Kidney tubule cell (primary cell): ENCODE measurements at places on chromosomes 5 and 9.
A peak's percentile ranks its signal among the peaks of the same experiment; 100 is the strongest.

DNA sequence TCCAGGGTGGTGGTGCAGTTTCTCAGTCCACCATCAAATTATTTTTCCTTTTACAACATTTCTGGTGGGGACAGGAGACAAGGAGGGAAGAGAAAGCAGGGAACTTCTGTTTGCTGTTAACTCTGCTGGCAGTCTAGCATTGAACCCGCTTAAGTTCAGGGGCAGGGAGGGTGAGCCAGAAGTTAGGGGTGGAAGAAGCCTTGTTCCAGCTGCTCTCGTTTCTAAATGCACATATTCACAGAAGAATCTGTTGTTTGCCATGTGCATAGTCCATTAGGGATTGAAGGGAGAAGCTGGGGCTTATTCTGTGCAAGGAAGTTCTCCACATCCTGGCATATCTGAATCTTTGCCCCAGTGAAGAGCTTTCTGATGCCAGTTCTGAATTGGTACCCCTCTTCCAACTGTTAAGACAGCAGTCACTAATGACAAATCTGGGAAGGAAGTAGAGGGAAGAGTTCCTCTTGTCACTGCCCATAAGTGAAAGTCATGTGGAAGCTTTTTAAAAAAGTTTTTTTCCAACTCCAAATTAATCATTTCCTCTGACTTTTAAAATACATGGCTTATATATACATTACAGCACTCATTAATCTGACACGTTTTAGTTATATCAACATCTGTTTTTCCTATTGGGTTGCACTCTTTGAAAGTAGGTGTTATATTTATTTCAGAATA is 32.6 kb upstream of the ACOT12 start:
- no peak for DNase-seq

DNA sequence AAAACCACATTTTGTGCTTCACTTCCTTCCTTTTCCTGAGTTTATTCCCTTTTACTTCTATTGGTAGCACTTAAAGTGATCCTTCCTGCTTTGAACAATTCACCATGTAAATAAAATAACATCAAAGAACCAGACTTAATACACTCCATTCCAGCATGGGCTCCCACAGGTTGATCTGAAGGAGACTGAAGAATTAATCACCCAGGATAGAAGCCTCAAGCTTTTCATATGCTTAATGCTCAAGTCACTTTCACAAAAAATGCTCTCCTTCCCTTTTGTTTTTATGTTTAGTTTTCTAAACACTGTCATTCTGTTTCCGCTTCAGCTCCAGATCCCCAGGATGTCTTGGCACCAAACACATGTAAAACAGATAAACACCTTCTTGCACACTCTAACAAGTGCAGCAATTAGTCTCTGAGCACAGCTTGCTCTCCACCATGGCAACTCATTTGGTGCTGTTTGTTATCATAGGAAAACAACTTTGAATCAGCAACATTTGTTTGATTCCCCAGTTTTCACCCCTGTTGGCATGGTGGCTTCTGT is 37.0 kb downstream of the DMRTA1 start:
- DNase-seq = no peak

- peak; percentile 40 for DNase-seq
These were observed 146.5 kb downstream of the FANCC start for GRCh38 chr9:95171001-95171400.

GRCh38 chr5:59547731-59548130 is 345.8 kb downstream of the PDE4D start:
- DNase-seq = peak; percentile 45

DNA sequence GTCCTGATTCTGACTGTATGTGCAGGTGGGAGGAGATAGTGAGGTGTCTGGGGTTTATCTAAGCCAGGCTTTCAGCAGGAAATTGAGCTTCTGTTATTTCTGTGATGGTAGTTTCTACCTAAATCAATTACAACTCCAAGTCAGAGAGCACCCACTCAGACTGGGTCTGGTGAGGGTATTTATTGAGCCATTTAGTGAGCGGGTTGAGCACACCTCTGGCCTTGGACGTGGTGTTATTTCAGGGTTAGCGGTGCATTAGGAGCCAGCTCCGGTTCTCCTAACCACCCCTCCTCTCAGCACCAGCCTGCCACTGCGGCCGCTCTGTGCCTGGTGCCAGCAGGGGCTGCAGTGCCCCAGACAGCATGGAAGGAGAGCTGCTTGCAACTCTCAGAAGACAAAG is 238.9 kb downstream of the CACNA1B start:
- no peak for DNase-seq

DNA sequence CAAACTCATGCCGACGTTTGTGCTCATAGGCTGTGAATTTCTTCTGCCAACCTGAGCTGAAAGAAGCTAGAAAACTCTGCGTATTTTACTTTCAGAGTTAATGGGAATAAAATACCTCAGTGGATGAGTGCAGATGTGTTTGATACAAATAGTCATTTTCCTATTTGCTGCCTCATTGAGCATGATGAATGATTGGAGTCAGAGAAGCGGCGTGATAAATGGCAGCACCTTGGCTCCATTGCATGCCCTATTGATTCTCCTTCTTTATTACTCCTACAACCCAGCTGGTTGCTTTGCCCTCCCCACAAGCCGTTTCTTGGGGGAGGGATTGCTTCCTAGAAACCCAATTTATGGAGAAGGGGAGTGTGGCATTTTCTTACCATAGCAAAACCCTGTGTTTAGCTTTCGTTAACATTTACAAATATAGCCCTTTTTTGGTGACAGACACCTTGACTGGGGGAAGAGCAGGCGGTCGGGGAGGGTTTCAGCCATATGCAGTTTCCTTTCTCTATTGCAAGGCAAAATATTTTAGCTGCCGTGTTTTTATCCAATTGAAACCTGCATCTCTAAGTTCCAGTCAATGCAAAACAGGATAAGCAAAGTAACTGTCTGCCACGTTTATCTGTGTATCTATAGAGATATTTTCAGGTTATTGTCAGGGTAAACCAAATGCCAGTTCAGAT is 93.1 kb upstream of the TBCA start:
- DNase-seq = peak; percentile 23

DNA sequence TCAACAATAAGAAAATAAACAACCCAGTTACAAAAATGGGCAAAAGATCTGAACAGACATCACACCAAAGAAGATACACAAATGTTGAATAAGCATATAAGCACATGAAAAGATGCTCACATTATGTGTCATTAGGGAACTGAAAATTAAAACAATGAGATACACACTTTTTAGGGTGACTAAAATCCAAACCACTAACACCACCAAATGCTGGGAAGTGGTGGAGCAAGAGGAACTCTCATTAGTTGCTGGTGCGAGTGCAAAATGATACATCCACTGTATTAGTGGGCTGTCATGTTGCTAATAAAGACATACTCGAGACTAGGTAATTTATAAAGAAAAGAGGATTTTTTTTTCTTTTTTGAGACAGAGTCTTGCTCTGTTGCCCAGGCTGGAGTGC is 329.1 kb downstream of the TMEM38B start:
- DNase-seq = no peak

DNA sequence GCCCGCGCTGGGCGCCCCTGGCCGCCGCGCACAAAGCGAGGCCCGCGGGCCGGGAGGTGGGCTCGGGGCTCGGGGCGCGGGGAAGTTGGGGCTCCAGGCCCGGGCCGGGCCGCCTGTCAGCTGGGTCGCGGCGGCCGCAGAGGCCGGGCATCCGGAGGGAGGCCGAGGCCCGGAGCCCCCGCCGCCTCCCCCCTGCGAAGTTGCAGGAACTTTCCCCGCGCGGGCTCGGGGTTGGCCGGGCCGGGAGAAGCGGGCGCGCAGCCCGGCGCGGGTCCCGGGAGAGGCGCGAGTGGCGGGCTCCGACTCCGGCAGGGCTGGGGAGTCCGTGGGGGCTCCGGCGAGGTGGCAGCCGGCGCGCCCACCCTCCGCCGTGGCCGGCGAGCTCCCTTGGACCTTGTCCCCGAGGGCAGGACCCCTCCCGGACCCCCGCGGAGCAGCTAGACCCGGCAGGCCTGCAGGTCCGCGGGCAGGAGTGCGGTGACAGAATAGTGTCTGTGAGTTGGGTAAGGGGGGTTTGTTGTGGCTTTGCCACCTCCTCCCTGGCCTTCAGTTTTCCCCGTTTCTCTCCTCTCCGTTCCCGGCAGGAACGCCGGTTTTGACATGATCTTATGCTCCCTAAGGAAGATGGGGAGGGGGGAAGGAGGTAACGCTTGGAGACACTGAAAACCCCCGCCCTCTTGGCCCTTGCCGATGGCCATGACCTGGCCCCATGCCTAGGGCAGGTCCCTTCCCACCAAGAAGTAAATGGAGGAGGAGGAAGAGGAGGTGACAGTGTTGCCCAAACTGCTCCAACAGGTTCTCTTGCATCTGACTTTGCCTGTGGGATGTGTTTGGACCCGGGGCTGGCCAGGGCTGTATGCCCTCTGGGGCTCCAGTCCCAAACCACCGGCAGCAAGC is 942 bp downstream of the PHF2 start:
- peak; percentile 20 for DNase-seq

DNA sequence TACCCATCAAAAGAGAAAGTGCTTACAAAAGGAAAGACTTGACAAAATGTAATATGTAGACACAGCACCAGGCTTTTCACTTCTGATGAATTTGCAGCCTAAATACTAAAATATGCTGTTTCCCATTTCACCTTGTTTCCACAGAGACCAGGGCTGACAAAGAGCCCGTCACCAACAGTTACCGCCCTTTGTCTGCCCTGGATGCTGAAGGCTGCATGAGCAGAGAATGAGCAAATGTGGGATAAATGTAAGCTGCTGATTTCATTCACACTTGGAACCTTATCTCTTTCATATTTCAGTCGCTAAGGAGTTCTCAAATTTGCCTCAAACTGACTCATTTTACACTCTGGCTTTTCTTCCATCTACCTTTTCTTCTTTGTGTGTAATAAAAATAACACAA is 213.9 kb downstream of the TMEM167A start:
- no peak for DNase-seq

DNA sequence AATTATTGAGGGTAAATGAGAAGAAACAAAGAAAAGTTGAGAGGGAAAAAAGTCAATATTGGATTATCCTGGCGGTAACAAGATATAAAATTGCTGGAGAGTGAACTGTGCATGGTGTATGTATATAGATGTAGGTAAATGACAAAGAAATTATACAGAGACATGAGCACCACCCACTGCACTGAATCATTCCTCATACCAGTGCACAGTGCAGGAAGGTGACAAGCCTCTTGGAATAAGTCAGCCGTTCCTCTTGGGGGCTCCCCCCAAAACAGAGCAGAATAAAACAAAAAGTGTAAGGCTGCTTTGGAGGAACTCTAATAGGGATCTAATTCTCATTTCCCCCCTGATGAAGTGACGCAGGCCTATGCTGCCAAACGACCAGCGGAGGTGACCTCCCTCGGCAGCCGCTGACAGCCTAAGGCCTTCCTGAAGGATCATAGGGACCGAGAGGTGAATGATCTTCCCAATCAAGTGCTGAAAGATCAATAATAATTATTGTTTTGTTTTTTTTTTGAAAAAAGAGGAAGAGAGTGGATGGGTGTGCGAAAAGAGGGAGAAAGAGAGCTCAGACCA is 245.0 kb downstream of the PSAT1 start:
- DNase-seq = peak; percentile 57

DNA sequence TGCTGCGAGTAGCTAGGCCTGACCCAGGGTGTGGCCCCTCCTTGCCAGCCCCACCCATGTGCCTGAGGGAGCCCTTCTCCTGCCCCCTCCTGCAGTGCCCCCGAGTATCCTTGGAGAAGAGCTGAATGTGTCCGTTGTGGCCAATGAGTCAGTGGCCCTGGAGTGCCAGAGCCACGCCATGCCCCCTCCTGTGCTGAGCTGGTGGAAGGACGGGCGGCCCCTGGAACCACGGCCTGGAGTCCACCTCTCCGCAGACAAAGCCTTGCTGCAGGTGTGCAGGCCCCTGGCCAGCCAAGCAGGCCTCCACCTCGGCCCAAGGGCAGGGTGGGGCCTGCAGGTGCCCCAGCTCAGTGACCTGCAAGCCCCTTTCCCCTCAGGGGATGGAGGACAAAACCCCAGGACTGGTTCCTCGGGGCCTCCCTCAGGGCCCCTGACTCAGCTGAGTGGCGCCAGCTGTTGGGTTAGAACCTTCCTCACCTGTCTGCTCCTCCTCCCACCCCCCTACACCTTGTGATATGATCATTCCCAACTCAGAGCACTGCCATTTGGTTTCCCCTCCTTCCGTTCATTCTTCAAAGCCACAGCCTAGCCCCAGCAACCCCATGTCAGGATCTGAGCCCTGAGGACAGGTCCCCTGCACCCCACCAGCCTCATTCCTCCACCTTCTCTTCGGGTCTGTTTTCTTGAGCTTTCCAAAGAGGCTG is 80.0 kb upstream of the ASS1 start:
- no peak for DNase-seq

DNA sequence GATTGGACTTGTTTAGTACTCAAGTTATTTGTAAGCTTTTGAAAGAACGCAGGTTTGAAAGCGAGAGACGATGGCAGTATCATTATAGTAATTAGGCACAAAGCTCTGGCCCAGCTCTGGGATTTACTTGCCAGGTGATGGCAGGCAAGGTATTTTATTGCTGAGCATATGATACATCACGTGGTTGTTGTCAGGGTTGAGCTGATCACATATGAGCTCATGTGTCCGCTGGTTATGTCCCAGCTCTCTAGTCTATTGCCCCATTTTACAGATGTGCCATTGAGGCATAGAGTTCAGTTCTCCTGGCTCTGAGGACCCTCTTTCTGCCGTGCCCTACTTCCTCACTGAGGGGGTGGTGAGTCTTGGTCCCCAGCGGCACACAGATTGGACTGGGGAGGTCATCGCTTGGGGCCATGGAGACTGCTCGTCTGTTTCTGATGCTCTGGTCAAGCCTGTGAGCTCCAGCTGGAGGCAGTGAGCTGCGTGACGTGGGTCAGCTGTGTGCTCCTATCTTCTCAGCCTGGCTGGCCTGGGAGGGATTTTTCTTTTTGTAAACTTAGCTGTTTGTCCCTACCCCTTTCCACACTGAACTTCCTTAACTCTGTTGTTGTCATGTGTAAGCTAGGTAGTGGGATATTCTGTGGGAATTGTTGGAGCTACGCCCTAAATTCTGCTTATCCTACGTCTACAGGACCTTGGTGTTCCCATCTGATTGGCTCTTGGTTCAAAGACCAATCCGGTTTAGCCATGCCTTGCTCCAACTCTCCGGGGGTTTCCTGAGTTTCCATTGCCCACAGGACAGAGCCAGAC is 2.2 kb downstream of the NXNL2 start:
- DNase-seq = peak; percentile 100

GRCh38 chr9:137028263-137029057 is 423 bp upstream of the ABCA2 start:
- peak; percentile 59 for DNase-seq

DNA sequence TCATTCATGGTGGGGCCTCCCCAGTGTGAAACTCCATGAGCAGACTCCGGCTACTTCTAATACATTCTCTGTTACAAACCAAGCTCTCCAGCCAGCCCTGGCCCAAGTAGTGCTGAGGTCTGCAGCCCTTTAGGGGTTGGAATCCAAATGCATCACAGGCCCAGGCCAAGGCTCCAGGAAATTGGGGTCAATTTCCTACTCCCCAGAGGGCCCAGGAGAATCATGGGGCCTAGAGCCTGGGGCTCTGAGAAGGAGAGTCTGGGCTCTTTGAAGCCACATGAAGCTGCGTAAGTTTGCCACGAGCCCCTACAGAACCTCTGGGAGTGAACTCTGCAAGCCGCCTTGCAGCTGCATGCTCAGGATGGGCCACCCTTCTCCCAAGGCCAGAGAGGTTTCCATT is 206.4 kb downstream of the PAPPA start:
- no peak for DNase-seq
